ENCODE measurements at places on chromosomes 1 and 21. TPM values are rescaled to one million over a fixed set of nuclear protein-coding genes. Genes with fewer than 3 reads are reported as not detected.

Gene FLG
- total RNA-seq = 0.04 TPM

GRCh38 chr1:15424981-15425380 is 13.3 kb upstream of the CTRC start:
- H3K27ac ChIP-seq = no peak overlapping the region
- peaks cover 7% of the 10 kb centered on the region for H3K36me3 ChIP-seq
- peaks cover 5% of the 10 kb centered on the region for H3K4me1 ChIP-seq
- H3K27me3 ChIP-seq = no peaks in the 10 kb centered on the region
- DNase-seq = no peak
- no peak overlapping the region for H3K4me3 ChIP-seq

DNA sequence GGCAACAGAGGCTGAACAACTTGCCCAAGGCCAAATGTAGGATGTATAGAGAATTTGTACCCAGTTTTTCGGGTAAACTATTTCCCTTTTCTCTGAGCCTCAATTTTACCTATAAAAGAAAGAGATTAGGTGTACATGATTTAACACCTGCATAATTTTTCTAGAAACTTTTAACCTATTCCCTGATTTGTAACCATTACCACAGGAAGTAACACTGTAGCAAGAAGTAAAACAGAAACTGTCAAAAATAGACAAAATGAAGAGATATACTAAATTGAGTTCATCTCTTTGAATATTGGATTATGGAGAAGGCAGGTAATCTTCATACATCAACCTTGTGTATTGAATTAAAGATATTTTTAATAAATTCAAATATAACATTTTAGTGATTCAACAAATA is 136.2 kb downstream of the ZC3H11B start:
- no peak overlapping the region for H3K4me3 ChIP-seq
- H3K27ac ChIP-seq = no peak overlapping the region
- no peaks in the 10 kb centered on the region for H3K27me3 ChIP-seq
- no peak for DNase-seq

- DNase-seq = no peak
- no peaks in the 10 kb centered on the region for H3K36me3 ChIP-seq
- no peak overlapping the region for H3K27ac ChIP-seq
Observed at GRCh38 chr1:68916221-68916902, 419.5 kb upstream of the DEPDC1 start.

GRCh38 chr1:110615548-110616130 is 9.5 kb upstream of the KCNA2 start:
- H3K4me3 ChIP-seq = no peak overlapping the region
- DNase-seq = peak; percentile 72
- peaks cover 21% of the 10 kb centered on the region for H3K27me3 ChIP-seq
- H3K36me3 ChIP-seq = no peaks in the 10 kb centered on the region

DNA sequence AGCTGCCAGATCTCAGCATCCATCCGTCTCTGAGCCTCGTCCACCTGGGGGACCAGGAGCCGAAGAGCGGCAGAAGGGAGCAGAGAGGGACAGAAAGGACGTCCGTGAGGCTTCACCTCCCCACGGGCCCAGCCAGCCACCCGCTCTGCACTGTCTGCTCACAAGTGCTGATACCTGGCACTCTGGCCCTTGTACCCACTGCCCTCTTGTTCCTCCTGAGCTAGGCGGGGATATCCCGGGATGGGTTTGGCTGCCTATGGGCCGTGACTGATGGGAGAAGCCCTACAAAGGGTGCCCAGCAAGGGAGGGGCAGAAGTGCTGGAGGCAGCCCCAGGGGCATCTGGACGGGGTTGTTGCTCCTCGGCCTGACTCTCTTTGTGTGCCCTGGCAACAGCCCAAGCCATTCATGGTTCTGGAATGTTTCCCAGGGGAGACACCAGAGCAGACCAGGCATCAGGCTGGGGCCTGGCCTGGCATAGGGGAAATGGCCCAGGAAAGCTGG is 57.6 kb downstream of the LDLRAD2 start:
- peaks cover 87% of the 10 kb centered on the region for H3K36me3 ChIP-seq
- H3K27me3 ChIP-seq = no peaks in the 10 kb centered on the region
- H3K27ac ChIP-seq = peak overlapping the region; percentile 43
- DNase-seq = peak; percentile 81

DNA sequence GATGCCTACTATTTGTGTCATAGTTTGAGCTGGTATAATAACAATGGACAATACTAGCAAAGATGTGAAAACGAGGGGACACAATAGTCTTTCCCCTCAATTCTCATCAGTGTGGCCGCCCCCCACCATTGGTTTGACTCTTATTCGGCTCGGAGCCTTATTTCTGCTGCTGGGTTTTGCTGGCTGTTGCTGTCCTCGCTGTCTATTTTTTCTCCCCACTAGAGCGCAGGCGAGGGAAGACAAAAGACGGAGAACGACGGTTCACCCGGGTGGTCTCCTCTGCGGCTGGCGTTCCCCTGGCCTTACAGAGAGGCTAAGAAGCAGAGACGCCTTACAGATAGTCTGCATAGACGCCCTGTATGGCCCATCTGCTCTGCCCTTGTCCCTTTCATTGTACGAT is 19.4 kb downstream of the CLIC6 start:
- peak; percentile 57 for DNase-seq
- peaks cover 7% of the 10 kb centered on the region for H3K4me1 ChIP-seq
- no peaks in the 10 kb centered on the region for H3K36me3 ChIP-seq
- H3K27me3 ChIP-seq = no peaks in the 10 kb centered on the region

Gene CGN
- not detected for total RNA-seq

Gene OR2L3
- total RNA-seq = not detected

Gene C1orf141
- total RNA-seq = not detected

- H3K4me3 ChIP-seq = no peak overlapping the region
- H3K36me3 ChIP-seq = no peaks in the 10 kb centered on the region
- no peak overlapping the region for H3K27ac ChIP-seq
- H3K27me3 ChIP-seq = peaks cover 30% of the 10 kb centered on the region
- DNase-seq = peak; percentile 27
Observed at GRCh38 chr1:48093696-48094528, 96.7 kb upstream of the TRABD2B start.

- H3K27me3 ChIP-seq = no peaks in the 10 kb centered on the region
- no peak overlapping the region for H3K27ac ChIP-seq
- no peak for DNase-seq
- H3K4me3 ChIP-seq = no peak overlapping the region
Observed at GRCh38 chr1:245837718-245838117, 669.4 kb downstream of the SMYD3 start.

DNA sequence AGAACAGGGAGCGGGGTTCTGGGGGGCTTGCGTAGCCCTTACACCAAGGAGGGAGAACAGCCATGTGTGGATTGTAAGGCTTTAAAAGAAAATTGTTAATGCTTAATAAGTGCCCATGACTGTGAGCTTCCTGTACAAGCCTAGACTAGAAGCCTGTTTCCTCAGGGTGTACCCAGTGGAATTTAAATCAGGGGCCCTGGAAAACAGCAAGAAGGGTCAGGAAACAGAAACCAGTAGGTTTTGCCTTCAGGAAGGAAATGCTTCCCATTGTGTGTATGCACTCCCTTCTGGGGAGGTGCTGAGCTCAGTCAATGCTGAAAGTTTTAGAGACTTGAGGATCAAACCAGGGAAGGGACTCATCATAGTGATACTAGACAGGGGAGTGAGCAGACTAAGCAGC is 12.7 kb downstream of the UTP11 start:
- H3K4me3 ChIP-seq = no peak overlapping the region
- no peak for DNase-seq
- H3K4me1 ChIP-seq = peaks cover 29% of the 10 kb centered on the region
- H3K27me3 ChIP-seq = no peaks in the 10 kb centered on the region
- H3K27ac ChIP-seq = no peak overlapping the region

DNA sequence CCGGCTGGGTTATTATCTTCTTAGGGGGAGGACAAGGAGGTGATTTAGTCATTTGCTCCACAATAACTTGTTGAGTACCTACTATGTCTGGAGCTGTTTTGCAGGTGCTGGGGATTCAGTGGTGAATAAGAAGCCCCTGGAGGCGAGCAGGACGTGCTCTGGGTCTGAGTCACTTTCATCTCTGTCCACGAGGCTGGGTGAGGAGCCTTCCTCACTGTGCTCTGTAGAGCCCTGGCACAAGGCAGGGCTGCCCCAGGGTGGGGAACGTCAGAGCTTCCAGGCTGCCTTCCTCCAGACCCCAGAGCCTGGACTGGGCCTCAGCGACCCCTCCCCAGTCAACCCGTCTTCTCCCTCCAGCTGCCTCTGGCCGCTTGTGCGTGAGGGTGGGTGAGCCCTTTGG is 2.5 kb upstream of the PADI6 start:
- H3K4me3 ChIP-seq = no peak overlapping the region
- no peaks in the 10 kb centered on the region for H3K4me1 ChIP-seq
- no peak for DNase-seq
- no peaks in the 10 kb centered on the region for H3K36me3 ChIP-seq

- no peaks in the 10 kb centered on the region for H3K27me3 ChIP-seq
- no peak for DNase-seq
- H3K36me3 ChIP-seq = no peaks in the 10 kb centered on the region
- H3K4me1 ChIP-seq = no peaks in the 10 kb centered on the region
Observed at GRCh38 chr1:216566641-216567205, 143.5 kb upstream of the USH2A start.

DNA sequence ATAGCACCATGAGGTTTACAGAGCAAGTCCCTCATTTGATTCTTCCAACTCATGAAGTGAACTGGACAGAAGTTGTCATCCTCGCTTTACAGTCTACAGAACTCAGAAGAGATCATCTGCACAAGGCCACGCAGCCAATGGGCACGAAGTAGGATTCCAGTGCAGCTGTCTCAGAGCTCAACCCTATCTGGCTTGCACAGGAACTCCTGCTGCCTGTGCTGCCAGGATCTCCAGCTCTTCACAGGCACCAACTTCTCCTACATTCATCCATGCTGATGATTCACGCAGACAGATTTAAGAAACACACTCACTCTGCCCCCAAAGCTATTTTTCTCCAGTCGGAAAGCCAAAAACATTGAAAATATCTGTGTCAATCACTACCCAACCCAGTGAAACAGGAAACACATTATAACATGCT is 157.0 kb downstream of the RERE start:
- no peaks in the 10 kb centered on the region for H3K27me3 ChIP-seq
- peak overlapping the region; percentile 36 for H3K27ac ChIP-seq
- peaks cover 4% of the 10 kb centered on the region for H3K36me3 ChIP-seq
- peaks cover 44% of the 10 kb centered on the region for H3K4me1 ChIP-seq
- peak; percentile 74 for DNase-seq
- H3K4me3 ChIP-seq = no peak overlapping the region

Gene OR11L1
- not detected for total RNA-seq

DNA sequence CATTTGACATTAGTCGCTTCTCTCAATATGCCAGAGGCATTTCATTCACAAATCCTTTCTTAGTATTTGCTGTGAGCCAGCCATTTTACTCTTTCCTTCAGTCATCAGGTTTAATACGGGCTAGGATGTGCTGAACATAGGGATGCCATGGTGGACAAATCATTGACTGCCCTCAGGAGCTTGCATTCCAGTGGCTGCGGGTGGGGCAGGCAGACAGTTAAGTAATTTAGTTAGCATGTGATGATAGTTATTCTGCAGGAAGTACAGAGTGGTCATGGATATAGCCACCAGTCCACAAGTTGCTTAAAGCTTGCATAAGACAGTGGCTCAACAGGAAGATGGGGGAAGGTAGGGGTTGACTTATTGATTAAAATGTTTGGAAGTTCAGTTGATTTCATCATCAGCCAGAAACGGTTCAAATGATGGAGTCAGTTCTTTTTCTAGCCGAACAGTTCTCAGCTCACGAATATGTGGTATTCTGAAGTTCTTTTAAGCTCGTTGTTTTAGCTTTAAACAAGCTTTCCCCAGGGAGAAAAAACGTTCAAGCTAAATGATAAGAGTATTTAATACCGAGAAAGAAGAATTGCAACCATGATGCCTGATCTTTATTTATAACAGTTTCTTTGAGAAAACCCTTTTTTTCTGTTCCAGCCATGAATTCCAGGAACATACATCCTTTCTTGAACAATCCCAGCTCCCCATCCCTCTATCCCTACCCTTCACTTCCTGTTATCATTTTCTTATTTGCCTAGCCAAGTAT is 1.4 kb downstream of the SLC22A15 start:
- DNase-seq = no peak
- peak overlapping the region; percentile 90 for H3K27ac ChIP-seq
- H3K4me3 ChIP-seq = peak overlapping the region; percentile 76
- no peaks in the 10 kb centered on the region for H3K27me3 ChIP-seq
- peaks cover 12% of the 10 kb centered on the region for H3K4me1 ChIP-seq
- H3K36me3 ChIP-seq = no peaks in the 10 kb centered on the region

- H3K36me3 ChIP-seq = no peaks in the 10 kb centered on the region
- H3K4me1 ChIP-seq = no peaks in the 10 kb centered on the region
- DNase-seq = no peak
- H3K27me3 ChIP-seq = no peaks in the 10 kb centered on the region
Observed at GRCh38 chr1:218874801-218875400, 298.8 kb upstream of the LYPLAL1 start.

Gene KCNAB2
- 51.4 TPM for total RNA-seq

Gene CD101
- total RNA-seq = 2.0 TPM

DNA sequence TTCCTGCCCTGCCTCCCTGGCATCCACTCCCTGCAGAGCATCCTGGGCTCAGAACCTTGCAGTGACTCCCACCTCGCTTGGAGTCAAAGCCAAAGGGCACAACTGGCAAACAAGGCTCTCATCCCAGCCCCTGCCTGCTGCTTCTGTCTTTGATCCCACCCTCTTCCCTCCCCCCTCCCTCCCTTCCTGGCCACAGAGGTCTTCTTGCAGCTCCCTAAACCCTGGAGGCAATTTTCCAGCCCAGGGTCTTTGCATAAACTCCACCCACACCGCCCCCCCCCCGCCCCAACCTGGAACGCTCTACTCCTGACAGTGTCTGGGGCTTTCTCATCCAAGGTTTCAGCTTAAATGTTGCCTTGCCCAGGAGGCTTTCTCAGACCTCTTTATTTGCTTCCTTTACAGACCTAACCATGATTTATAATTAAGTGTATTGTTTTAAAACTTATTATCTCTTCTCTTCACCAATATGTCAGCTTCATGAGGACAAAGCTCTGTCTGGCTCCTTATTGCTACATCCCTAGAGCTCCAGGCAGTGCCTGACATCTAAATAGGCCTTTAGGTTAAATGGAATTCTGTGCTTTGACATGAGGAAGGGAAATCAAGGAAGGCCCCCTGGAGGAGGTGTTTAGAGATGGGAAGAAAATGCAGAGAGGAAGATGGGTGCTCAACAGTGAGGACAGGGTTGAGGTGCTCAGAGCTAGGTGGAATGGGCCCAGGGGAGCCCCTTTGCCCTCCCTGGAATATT is 37.7 kb upstream of the PADI1 start:
- no peak for DNase-seq
- H3K4me1 ChIP-seq = no peaks in the 10 kb centered on the region
- H3K27me3 ChIP-seq = no peaks in the 10 kb centered on the region
- no peak overlapping the region for H3K4me3 ChIP-seq
- H3K27ac ChIP-seq = no peak overlapping the region

Gene DIO1
- not detected for total RNA-seq

Gene KCNH1
- total RNA-seq = not detected

Gene BRINP2
- total RNA-seq = 0.25 TPM

DNA sequence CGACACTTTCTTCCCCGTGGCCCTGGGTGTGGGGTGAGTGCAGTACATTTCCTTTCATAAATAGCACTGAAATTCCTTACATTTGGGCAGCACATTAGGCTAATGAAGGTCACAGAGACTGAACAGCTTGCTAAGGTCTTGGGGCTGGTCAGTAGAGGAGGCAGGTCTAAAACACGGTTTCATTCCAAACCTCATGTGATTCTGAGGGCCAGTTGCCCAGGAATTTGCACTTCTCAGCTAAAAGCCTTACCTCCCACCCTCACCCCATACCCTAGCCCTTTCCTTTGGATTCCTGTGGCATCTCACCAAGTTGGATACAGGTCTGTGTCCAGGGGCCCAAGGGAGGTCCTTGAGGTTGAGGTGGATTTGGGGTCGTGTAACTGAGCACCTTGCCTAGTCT is 147.8 kb upstream of the CD34 start:
- H3K4me3 ChIP-seq = no peak overlapping the region
- DNase-seq = no peak
- H3K27ac ChIP-seq = no peak overlapping the region
- peaks cover 61% of the 10 kb centered on the region for H3K36me3 ChIP-seq
- H3K27me3 ChIP-seq = no peaks in the 10 kb centered on the region

Gene ADAMTS1
- total RNA-seq = 60.7 TPM
